ENCODE measurements at places on chromosomes 12 and 14. TPM values are rescaled to one million over a fixed set of nuclear protein-coding genes. Genes with fewer than 3 reads are reported as not detected.

DNA sequence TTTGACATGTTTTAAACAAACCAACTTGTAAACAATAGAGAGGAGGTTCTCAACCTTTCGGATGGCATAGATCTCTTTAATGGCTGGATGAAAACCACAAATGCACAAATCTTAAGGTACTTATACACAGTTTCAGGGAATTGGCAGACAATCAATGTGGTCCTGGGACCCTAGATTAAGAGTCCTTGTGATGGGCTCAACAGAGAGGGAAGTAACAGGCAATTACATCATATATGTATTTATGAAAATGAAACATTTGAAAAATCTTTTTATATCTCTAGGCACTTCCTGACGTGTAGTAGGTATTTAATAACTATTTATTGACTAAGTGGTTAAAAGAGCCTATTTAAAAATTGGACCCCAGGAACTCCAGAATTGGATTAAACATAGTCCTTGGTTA is 897 bp downstream of the ACTR10 start:
- no peak for DNase-seq

- no peak for DNase-seq
Measured at GRCh38 chr14:88518592-88519512, 36.0 kb downstream of the PTPN21 start.

- no peak for DNase-seq
Measured at GRCh38 chr14:99119554-99120525, 152.2 kb downstream of the BCL11B start.

DNA sequence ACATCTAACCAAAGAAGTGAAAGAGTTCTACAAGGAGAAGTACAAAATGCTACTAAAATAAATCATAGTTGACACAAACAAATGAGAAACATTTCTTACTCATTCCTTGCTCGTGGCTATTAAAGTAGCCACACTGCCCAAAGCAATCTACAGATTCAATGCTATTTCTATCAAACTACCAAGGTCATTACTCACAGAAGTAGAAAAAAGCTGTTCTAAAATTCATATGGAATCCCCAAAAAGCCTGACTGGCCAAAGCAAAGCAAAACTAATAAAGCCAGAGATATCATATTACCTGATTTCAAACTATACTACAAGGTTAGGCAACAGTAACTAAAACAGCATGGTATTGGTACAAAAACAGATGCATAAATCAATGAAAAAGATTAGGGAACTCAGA is 305.6 kb downstream of the RPAP3 start:
- no peak for DNase-seq

GRCh38 chr12:53758730-53759103 is 6.9 kb upstream of the CISTR start:
- no peak for DNase-seq

The TAS2R10 gene
- not detected for total RNA-seq

The EFCAB11 gene
- total RNA-seq = 8.9 TPM

GRCh38 chr14:76918782-76919394 is 92.7 kb downstream of the LRRC74A start:
- no peak for DNase-seq

- no peak for DNase-seq
Measured at GRCh38 chr12:53229454-53229853, 2.6 kb downstream of the RARG start.

- DNase-seq = no peak
Measured at GRCh38 chr14:65940056-65940735, 527.7 kb downstream of the FUT8 start.

DNA sequence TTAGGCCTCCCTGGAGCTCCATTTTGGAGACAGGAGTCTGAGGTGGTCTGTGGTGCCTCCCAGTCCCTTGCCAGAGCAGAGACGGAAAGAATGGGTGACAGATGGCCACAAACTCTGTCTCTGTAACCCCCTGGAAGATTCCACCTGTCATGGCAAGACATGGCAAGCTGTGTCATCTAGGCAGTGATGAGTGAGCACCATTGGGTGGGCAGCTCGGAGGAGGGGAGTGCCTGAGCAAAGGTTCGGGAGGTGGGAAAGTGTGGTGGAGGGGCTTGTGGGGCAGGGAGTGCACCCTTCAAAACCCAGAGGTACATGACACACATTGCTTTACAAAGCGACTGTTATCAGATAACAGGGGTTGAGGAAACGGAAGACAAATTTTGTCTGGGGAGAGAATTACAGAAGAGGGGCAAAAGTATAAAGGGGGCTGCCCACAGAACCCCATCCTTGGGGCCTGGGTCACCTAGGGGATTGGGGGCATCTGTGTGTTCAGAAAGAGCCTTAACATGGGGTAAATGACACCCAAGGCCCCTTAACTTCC is 3.5 kb downstream of the RIN3 start:
- no peak for DNase-seq

DNA sequence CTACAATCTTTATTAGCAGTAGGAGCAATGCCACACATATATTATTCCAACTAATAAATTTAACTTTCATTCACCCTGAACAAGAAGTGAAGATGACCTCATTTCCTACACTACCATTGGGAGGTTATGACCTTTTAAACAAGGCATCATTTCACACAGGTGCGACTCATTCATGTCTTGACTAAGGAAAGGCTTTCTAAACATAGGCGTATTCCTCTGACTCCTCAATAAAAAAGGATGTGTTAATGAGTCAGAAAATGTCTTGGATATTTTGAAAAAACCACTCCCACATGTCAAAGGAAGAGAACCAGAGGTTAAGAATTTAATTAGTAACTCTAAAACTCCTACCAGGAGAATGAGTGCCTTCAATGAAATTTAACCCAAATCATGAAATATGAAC is 115.2 kb downstream of the PRICKLE1 start:
- DNase-seq = no peak

DNA sequence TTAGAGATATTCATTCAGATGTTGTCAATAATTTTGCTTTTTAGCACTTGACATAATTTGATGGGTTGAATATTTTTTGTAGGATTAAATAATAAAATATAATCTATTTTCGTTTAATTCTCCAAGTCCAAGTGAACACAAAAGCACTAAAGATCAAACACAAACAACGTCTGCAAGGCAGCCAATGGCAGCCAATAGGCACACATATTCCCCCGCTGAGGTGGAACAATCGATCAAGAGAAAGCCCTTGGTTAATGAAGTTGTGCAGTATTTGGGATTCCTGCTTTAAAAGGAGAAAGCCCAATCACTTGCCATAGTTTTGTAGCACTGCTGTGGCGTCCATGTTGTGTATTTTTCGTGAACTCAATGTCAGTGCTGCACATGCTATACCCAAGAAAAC is 1.5 kb downstream of the DHRS7 start:
- DNase-seq = no peak

The OR10AD1 gene
- total RNA-seq = not detected

DNA sequence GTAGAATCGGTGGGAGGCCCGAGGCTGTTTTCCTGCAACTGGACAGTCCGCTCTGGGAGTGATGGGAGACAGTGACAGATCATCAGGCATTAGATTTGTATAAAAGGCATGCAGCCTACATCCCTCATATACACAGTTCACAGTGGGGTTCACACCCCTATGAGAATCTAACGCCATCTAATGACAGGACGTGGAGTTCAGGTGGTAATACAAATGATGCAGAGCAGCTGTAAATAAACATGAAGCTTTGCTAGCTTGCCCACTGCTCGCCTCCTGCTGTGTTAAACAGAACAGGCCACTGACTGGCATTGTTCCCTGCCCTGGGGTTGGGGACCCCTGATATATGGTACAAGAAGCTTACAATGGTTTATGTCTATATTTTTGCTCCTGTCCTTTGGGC is 179.0 kb downstream of the LRFN5 start:
- DNase-seq = no peak

The DAO gene
- total RNA-seq = not detected

- DNase-seq = no peak
Measured at GRCh38 chr12:9072481-9073038, 43.2 kb downstream of the A2M start.

DNA sequence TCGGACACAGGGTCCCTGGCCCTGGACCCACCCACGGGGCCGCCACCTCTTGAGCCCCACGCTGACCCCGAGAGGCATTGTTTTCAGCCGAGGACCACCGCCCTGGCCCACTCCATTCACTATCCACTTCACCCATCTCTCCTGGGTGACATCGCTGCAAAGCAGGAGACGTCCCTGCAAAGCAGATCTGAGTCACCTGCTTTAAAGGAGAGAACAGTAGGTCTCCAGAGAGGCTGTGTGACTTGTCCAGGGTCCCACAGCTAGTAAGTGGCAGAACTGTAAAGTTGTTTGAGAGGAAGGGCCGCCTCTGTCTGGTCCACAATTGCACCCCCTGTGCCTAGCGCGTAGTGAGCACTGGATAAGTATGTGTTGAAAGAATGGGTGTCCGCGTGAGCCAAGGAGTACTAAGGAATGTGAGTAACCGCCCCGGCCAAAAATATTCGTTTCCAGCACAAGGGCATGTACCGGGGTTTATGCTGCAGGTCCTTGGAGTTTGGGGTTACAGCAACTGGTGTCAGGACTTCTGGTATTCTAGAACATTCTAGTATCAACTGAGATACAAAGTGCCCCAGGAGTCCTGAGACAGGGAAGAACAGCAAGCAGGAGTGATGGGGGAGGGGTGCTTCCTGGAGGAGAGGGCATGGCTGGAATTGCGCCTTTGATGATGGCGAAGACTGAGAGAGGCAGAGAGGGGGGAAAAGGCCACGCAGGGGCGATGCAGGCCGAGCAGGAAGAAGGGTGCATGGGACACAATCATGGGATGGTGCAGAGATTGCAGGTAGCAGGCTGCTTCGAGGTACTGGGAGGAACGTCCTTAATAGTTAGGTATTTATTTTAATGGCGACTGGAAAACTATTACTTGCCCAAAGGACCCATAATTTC is 91.1 kb downstream of the SCARB1 start:
- DNase-seq = no peak

- DNase-seq = peak; percentile 46
Measured at GRCh38 chr12:122836027-122836921, 1.0 kb downstream of the HIP1R start.

- no peak for DNase-seq
Measured at GRCh38 chr14:62864588-62864987, 180.7 kb downstream of the KCNH5 start.

The AMHR2 gene
- total RNA-seq = 0.25 TPM

GRCh38 chr14:104516906-104517305 is 62.7 kb upstream of the C14orf180 start:
- DNase-seq = no peak

GRCh38 chr12:53824001-53824712 is 72.4 kb upstream of the CISTR start:
- DNase-seq = no peak

The TMEM233 gene
- not detected for total RNA-seq

GRCh38 chr12:176321-177181 is 37.4 kb downstream of the SLC6A12 start:
- DNase-seq = no peak

GRCh38 chr12:96256672-96257361 is 62.6 kb downstream of the ELK3 start:
- no peak for DNase-seq

GRCh38 chr12:32983332-32983731 is 86.8 kb upstream of the PKP2 start:
- no peak for DNase-seq

The SETD1B gene
- 16.7 TPM for total RNA-seq

DNA sequence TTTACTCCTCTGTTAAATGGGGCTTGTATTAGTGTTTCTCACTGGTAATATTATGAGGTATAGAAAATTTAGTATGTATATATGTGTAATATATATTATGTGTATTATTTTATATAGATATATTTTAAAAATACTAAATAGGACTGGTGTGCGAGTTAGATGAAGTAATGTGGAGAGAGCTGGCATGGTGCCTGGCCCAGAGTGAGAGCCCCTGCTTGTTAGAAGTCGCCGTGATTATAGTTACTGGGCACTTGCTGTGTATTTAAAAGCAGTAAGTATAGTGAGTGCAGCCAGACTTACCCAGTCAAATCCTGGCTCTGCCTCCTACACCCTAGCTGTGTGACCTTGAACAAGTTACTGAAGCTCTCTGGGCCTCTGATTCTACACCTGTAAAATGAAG is 48.0 kb downstream of the WSCD2 start:
- no peak for DNase-seq

DNA sequence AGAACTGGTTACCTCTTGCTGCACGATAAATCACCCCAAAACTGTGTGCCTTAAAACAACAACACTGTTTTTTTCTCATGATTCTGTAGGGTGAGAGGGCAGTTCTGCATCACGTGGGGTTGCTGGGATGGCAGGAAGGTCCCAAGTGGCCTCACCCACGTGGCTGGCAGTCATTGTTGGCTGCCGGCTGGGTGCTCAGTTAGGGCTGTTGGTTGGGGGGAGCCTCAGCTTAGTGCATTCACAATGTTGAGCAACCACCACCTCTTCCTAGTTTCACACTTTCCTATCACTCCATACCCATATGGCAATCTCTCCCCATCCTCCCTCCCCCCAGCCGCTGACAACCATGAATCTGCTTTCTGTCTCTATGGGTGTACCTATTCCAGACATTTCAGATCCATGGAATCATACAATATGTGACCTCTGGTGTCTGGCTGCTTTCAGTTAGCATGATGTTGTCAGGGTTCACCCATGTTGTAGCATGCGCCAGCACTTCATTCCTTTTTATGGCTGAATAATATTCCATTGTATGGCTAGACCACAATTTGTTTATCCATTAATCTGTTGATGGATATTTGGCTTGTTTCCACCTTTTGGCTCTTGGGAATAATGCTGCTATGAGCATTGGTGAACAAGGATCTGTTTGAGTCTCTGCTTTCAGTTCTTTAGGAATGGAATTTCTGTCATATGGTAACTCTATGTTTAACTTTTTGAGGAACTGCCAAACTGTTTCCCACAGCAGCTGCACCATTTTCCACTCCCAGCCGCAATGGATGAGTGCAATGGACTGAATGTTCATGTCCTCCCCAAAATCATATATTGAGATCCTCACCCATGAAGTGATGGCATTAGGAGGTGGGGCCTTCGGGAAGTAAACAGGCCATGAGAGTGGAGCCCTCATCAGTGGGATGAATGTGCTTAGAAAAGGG is 11.2 kb upstream of the POP5 start:
- no peak for DNase-seq
